ENCODE measurements at places on chromosomes 11 and 22. TPM values are rescaled to one million over a fixed set of nuclear protein-coding genes. Genes with fewer than 3 reads are reported as not detected.

Gene OR10D3
- not detected for total RNA-seq

Gene MAJIN
- total RNA-seq, result not detected

Gene EIF3D
- total RNA-seq, result 114 TPM

Gene CARD18
- total RNA-seq, result not detected

Gene PTGDR2
- 1.8 TPM for total RNA-seq

Gene CFAP300
- 6.7 TPM for total RNA-seq

Gene PANX3
- not detected for total RNA-seq

Gene SCGB1A1
- not detected for total RNA-seq

Gene TRIM51
- total RNA-seq, result not detected

Gene PHOX2A
- not detected for total RNA-seq

All from diencephalon (tissue), 1 donor.